ENCODE measurements at places on chromosomes 2 and 18.
A peak's percentile ranks its signal among the peaks of the same experiment; 100 is the strongest.

- no peak for DNase-seq
Measured at GRCh38 chr2:64221935-64222334, 77.7 kb upstream of the PELI1 start.

DNA sequence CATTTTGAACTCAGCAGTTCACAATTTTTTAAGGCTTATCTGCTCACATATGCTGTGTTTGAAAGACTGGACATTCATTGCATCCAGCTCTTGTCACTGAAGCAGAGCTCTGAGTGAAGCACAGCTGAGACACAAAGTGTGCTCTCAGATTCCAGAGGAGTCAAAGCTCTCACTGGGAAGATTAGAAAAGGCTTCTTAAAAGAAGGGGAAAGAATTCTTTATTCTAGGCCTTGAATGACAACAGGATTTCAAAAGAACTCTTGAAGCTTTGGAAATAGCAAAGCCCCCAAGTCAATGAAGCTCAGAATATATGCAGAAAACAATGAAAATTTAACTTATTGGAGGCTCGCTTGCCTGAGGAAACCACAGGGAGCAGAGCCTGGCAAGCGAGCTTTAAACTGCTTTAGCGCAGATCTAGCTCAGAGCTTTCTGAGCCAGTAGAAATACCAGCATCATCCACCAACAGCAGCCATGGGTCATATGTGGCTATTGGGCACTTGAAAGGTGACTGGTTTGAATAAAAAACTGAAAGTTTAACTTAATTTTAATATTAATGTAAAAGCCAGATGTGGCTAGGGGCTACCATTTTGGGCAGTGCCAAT, 369.7 kb downstream of the OSR1 start:
- DNase-seq: no peak

- DNase-seq: no peak
Measured at GRCh38 chr2:203649176-203649814, 57.1 kb upstream of the CD28 start.

GRCh38 chr2:54672590-54673456, 50.6 kb upstream of the EML6 start:
- peak; percentile 25 for DNase-seq

DNA sequence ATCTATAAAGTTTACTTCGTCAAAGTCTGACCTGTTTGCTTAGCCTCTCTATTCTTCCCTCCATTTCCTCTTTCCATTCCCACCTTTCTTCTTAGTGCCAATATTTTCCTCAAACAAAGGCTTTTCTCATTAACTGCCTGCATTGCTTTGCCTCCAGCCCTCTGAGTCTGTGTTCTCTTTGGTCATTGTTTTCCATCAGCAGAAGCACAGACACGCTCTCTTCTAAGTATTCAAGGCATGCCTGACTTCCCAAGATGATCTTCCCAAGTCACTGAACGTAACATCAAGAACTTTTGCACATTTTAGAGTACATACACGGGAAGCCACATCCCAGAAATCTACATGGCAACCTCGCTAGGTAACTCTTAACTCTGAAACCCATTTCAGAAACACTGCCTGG, 32.6 kb upstream of the ANXA4 start:
- no peak for DNase-seq

DNA sequence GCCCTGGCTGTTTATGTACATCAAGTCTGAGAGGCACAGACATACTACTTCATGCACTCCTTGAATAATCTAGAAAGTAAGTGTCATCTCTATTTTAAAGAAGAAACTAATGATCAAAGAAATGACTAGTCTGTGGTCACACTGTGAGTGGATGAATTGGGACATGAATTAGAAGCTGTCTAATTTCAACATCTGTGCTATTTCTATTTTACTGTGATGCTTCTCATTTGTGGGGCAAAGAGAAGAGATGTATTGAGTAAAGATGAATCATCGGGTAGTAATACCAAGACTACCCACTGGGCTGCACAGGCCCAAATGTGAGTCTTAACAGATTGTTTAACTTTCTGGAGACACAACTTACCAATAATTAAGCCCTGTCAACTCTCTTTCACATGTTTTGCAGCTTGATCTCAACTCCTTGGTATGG, 42.4 kb upstream of the MTIF2 start:
- DNase-seq: peak; percentile 52

DNA sequence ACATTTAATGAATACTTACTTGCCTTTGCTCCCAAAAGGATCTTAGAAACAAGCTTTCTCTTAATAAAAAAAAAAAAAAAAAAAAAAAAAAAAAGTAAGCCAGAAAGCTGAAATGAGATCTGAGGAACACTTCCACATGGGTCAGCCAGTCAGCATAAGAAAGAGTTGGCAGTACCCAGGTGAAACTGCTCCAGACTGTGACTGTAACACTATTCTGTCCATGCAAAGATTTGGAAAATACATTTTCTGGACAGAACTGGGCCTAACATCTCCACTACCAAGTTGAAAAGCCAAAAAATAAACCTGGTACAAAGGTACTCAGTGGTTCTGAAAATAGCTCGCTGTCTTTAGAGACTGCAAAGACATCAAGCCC, 135.7 kb downstream of the THADA start:
- DNase-seq: no peak

DNA sequence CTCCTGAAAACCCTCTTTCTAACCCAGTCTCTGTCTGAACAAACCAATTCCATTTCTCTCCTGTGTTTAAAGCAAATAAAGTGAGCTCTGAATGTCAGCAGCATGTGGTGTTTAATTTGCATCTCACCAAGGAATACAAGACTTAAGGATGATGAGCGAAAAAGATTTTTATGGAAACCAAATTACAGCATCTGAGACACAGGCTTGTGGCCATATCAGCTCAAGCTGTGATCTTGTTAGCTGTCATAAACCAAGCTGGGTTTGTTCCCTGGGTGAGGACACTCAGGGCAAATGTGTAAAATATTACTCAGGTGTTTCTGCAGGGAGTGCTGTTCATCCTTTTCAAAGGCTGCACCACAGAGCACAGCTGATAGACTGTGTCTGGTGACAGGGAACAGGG, 129.3 kb upstream of the REV1 start:
- DNase-seq: no peak

GRCh38 chr2:191696966-191697365, 19.0 kb downstream of the NABP1 start:
- no peak for DNase-seq

DNA sequence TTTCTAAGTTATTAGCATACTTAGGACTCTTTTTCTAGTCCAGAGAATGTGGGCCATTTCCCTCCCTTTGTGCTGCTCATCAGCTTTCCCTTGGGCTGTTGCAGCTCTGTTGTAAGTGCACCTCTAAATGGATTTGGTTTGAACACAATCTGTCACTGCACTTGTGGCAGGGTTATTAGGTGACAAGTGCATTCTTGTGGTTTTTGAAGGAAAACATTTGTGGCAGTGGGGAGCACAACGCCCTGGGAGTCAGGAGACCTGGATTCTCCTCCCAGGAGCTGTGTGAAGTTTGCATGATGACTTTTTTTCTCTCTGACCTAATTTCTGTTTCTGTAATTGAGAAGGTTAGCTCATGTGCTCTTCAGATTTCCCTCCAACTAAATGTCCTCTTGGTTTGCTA, 630.9 kb upstream of the FAM98A start:
- no peak for DNase-seq

GRCh38 chr2:96156926-96157648, 11.8 kb upstream of the DUSP2 start:
- DNase-seq: peak; percentile 96

- DNase-seq: peak; percentile 51
Measured at GRCh38 chr18:30970196-30970816, 72.2 kb downstream of the DSC3 start.

DNA sequence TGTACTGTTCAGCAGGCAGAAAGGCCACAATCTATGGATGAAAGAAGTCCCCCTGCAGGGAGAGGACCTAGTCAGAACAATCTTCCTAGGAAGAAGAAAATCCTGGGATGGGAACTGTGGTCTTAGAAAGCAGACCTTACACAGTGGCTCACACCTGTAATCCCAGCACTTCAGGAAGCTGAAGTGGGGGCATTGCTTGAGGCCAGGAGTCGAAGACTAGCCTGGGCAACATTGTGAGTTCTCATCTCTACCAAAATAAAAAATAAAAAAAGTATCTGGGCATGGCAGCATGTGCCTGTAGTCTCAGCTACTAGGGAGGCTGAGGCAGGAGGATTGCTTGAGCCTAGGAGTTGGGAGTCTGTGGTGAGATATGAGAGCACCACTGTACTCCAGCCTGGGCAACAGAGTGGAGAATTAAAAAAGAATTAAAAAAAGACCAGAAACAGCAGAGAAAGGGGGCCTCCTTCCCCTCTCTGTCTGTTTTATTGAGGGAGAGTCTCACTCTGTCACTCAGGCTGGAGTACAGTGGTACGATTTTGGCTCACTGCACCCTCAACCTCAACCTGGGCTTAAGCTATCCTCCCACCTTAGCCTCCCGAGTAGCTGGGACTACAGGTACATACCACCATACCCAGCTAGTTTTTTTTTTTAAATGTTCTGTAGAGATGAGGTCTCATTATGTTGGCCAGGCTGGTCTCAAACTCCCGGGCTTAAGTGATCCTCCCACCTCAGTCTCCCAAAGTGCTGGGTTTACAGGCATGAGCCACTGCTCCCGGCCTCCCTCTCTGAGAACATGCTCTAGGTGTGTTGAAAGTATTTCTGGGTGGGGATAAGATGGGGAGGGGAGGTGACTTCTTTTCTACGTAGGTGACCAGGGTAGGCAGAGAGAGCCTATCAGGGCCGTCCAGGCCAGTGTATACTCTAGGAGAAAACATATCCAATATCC, 7.4 kb downstream of the RHOB start:
- DNase-seq: no peak

DNA sequence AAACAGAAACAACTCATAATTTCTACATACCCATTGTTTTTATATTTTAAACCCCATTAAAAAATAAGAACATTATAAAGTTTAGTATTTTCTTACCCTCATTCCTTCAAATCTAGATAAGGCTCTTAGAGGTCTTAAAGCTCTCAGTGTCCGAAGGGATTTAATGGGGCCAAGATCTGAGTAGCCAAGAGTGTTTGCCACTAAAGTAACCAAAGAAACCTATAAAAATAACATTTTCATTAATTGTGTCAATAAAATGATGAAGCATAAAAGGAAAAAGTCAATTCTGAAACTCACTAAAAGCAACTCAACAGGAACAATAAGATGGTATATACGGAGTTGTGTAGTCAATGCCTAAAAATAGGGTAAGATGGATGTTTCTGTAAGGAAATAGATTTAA, 105.4 kb upstream of the SCN1A start:
- no peak for DNase-seq

GRCh38 chr18:74990563-74991081, 218.3 kb downstream of the PTGR3 start:
- DNase-seq: peak; percentile 62

- DNase-seq: no peak
Measured at GRCh38 chr18:9714266-9715087, 6.4 kb downstream of the RAB31 start.

DNA sequence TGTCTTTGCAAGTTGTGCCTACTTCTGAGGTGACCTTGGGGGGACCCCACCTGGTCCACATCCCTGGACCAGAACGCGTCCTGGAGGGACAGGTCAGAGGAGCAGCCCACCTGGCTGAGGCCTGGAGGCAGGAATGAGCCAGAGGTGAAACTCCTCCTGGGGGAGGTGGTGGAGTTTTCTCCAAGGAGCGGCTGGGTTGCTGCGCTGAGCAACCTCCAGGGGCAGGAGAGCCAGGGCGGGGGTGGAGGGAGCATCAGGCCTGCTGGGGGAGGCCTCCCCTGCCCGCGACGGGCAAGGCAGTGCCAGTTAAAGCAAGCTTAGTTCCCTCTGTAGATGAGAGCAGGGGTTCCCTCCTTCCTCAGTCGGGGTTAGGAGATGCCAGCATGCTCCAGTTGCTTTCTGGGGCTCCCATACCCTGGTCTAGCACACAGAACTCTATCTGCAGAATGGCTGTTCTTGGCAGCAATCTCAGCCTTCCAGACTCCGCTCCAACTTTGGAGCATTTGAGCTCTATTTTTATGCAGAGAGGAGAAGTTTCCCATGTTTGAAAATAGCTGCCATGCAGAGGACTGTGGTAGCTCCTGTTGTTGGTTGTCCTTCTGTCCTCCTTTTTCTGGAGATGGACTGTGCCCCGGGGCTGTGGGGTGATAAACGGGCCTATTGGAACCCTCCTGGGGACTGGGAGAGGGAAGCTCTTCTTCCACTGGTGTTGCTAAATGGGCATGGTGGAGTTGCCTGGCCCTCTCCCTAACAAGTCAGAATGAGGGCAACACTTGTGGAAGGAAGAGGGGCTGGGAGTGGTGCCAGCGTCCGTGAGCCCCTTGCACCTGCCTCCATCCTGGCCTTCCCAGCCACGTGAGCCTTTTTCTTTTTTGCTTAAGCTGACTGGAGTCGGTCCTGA, 39.1 kb downstream of the B3GNT2 start:
- DNase-seq: no peak

GRCh38 chr2:30903326-30903725, 96.1 kb upstream of the CAPN13 start:
- no peak for DNase-seq

DNA sequence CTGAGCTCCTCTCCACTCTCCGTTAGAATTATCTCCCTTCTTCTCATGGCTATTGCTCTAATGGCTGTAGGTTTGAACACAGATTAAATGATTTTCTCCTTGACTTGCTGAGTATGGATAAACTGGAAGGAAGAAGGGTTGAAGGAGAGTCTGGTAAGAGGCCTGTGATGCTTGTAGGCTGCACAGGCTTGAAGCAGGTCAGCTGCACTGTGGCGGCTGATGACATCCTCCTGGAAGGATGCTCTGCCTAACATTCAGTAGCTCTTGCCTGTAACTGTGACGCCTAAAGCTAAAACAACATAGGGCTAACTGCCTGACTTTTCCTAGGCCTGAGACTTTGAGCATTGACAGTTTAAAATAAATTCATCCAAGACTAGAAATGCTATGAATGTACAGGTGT, 166.3 kb downstream of the MREG start:
- no peak for DNase-seq

DNA sequence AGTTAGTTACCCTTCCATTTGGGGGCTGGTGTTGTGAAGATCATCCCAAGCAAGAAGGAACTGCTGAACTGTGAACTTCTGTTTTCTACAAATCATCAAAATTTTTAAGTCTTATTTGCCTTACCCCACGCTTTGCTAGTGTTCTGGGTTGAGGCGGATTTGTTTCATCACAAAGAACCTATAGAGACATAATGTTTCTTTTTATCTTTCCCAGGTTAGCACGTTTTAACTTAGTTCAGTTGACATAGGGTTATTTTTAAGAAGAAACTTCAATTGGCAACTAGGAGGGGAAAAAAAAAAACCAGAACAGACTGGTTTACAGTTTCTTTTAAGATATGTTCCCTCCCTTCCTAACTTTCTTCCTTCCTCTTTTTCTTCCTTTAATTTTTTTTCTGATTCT, 31.1 kb upstream of the CERS6 start:
- DNase-seq: no peak

DNA sequence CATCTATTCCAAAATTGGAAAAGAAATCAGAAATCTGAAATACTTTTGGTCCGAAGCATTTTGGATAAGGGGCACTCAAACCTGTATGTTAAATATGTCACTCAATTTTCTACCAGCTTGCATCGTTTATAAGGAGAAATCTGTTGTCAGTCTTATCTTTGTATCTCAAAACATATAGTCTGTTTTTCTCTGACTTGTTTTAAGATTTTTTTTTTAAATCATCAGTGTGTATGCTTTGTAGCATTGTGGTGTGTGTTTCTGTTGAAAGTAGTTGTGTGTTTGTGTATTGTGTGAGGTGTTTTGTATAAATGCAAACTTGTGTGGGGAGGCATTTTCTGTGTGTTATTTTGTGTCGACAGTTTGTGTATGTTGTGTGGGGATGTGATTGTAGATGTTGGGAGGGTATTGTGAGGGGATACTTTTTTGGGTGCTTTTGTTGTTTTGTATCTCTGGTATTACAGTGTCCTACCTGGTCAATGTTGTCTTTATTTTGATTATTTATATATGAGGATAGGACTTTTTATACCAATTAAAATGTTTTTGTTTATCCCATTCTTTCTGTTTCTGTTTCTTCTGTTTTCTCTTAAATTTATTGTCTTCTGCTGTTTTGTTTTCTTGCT, 30.9 kb downstream of the SMCHD1 start:
- peak; percentile 13 for DNase-seq
